ENCODE measurements at places on chromosomes 16 and 17. TPM values are rescaled to one million over a fixed set of nuclear protein-coding genes. Genes with fewer than 3 reads are reported as not detected.

MT4 gene
- not detected for total RNA-seq

DHRS13 gene
- total RNA-seq = 3.7 TPM

GRCh38 chr17:53822764-53823163 lies at the start of gene KIF2B:
Gene KIF2B (plus strand): TSS chr17:53822927. CDS start chr17:53823034, 107 bp downstream.
- DNase-seq = no peak

DNA sequence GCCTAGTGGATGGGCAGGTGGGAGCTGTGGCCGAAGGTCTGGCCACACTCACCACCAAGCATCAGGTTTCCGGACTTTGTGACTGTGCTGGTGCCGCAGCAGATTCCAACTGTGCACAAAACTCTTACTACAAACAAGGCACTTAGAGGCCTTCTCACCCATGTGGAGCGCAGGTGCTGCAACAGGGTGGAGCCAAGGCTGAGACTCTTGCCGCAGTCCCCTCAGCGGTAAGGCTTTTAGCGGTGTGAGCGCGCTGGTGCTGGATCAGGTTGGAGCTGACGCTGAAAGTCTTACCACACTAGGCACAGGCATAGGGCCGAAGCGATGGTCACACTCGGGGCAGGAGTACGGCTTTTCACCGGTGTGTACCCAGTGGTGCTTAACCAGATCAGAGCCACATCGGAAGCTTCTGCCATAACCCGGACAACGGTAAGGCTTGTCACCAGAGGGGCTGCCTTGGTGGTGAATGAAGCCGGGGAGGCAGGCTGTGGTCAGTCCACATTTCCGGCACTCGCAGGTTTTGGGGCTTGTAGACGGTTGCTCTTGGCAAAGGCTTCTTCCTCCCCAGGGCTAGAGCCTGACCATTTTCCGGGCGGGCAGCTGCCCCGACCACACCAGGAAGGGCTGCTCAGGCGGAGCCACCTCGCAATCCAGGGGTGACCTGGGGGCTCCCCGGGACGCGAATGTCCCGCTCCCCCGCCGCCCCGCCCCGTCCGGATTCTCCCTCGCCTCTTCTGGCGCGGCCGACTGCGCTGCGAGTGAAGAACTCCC lies 1.0 kb upstream of the ARMC5 start:
- peak; percentile 59 for DNase-seq

- DNase-seq = no peak
Measured at GRCh38 chr17:80353718-80354275, 61.2 kb upstream of the ENDOV start.

DNA sequence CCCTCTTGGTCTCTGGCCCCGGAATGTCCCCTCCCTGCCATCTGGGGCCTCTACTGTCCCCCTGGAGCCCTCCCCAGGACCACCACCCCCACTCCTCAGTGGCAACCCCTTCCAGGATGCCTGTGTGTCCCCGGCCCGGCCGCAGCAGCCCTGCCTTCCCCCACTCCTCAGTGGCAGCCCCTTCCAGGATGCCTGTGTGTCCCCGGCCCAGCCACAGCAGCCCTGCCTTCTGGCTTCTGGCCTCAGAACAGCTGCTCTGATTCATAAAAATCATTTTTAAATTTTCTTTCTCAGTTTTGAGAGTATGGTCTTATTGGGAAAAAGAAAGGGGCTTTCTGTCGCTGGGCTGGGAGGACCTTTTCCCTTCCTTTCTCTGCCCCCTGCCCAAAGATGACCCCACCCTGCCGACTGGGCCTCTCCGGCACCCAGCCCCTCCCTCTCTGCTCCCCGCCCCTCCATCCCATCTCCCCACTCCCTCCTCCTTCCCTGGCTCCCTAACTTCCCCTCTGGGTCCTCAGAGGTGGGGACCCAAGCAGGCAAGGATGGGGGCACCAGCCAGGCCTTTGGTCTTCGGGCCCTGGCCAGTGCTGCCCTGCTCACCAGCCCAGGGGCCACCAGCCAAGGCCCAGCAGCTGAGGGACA lies 40.5 kb downstream of the BAHCC1 start:
- no peak for DNase-seq

WIPI1 gene
- 126 TPM for total RNA-seq

MYH3 gene
- total RNA-seq = 0.19 TPM

FNDC8 gene
- total RNA-seq = not detected

DNA sequence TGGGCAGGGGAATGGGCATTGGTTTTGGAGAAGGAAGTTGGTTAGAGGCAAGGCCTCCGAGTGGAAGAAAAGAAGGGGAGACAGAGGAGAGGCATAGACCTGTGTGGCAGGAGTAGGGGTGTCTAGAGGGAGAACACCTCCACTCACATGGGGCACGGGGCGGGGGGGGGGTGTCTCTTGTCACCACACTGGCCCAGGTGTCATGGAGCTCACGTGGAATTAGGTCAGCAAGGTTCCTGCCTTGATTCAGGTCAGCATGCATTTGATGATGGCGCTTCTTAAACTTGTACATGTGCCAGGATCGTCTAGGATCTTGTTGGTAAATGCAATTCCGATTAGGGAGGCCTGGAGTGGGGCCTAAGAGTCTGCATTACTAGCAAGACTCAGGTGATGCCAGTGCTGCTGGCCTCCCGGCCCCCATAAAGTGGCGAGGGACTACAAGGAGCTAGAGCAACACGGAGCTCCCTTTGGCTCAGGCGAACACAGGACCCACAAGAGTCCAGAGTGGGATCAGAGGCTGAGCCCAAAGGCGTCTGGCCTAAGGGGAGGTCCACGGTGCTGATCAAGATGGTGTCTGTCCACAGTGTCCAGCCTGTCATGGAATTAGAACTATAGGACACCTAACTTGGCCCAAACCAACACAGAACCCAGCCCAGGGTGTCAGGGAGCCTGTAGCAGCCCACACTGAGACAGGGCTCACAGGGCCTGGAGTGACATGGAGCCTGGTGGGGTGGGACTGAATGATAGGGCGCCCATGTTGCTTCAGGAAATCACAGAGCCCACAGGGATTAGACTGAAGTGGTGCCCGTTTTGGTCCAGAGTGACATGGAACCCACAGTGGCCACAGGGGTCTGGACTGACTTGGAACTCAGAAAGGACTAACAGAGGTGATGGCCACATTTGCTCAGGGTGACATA lies 16.7 kb downstream of the EPOP start:
- no peak for DNase-seq
